ENCODE measurements at places on chromosomes 1 and 21.
A peak's percentile ranks its signal among the peaks of the same experiment; 100 is the strongest.

- no peak for DNase-seq
Observed at GRCh38 chr1:169623132-169623926, 6.6 kb downstream of the SELP start.

GRCh38 chr1:145788580-145788979 is 35.3 kb downstream of the RNF115 start:
- no peak for DNase-seq

DNA sequence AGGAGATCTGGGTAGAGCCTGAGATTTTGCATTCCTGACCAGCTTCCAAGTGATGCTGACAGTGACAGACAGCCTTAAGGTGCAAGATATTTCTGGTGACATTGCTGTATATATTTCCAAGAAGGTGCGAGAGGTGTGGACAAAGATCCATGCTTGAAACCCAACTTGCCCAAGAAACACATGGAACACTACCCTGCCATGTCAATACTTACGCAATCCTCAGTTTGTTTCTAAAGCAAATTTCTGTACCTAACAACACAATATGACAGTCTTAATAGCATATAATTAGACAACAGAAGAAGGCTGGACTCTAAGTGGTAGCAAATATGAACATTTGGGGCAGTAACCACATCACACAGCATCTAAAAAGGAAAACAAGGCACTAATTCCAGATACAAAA is 260.4 kb downstream of the DSCAM start:
- no peak for DNase-seq

- DNase-seq, result no peak
Observed at GRCh38 chr1:107149946-107150345, 9.1 kb downstream of the NTNG1 start.

DNA sequence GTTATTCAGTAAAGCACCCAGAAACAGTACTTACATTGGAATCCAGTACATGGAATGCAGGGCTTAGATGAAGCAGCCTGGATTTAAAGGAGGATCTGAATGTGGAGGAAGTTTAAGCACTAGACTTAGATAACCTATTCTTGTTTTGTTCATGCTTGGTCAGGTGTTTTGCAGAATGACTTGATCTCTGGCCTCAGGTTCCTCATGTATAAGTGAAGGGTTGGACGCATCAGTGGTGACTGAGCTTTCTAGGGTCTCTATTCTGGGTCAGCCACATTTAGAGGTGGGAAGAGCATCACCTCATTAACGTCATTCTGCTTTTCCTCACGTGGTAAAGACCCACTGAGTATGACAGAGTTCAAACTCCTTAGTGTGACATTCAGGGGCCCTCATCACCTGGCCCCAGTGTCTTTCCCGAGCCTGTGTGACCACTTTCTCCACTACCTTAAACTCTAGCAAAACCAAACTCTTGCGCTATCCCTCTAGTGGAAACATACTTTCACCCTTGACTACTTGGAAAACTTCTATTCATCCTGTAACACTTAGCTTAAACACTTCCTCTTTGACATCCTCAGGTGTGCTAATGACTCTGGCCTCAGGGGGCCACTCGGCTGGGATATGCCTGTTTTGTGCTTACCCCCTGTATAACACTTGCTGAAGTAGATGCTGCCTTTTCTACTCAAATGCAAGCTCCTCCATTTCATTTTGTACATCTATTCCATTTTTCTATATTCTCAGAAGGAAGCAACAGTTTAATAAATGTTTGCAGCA is 871 bp upstream of the ERICH3 start:
- no peak for DNase-seq

DNA sequence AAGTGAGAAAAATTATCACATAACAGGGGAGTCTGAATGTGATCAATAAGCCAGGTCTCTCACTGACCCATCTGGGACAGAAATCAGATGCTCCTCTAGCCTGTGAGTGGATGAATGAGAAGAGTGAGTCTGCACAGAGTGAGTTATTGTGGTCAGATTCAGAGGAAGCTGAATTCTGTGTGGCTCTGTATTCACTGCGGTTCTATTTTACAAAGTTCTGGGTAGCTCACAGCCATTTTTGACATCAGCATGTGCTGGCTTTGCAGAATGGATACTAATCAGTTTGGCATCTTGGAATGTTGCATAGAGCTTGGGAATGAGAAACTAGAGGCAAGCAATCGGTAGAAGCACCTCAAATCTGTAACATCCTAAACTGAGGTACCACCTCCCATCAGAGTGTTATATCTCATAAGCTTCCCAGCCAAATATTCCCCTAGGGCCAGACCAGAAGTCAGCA is 3.8 kb downstream of the COLGALT2 start:
- DNase-seq, result no peak

- DNase-seq, result no peak
Observed at GRCh38 chr1:167454304-167454893, 63.9 kb downstream of the CD247 start.

DNA sequence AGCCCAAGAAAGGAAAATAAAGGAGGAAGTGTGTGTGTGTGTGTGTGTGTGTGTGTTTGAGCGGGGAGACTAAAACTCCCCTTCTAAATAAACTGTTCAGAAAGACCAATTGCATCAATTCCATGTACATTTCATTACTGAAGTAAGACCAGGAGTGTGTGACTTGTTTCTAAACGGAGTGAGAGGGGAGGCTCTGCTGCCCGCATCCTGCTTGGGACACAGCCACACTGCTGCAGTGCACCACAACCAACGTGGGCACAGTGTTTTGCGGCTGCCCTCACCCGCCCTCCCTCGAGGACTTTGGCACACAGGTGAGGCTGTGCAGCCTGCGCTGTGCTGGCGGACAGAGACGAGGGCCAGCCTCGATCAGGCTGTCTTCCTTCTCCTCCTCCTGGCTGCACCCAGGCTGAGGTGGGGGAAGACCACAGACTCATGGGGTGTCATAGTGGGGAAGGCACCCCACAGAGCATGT is 31.0 kb upstream of the H6PD start:
- no peak for DNase-seq

GRCh38 chr1:247301176-247301540 is 30.5 kb downstream of the ZNF496 start:
- DNase-seq, result no peak

DNA sequence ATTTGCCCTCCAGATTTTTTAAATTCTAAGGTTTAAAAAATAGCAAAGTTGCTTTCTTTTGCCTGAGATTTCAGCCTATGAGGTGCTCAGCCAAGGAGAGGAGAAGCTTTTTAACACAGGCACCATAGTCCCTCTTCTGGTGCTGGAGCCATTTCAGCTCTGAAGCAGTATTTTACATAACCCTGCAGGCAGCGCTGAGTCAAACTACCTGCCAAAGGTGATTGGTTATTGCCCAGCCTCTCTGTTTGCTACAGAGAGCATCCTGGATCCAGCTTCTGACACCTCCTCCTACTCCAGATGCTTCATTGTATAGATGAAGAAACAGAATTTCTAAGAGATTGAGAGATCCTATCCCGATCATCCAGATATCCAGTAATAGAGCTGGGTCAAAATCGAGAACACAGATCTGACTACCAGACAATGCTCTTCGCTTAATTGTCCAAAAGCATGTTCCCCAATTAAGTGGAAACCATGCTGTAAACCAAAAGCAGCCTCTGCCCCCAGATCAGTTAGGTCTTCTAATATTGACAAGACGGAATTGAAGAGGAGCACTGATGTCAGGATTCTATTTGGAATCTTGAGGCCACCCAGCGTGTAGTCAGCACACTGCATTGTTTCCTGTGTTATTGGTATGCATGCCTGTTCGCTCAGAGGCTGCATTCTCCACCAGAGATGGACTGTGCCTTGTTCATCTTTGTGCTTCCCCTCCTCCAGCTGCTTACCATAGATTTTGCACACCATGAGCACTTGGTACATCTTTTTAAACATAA is 22.1 kb downstream of the RGS8 start:
- DNase-seq, result no peak

- DNase-seq, result no peak
Observed at GRCh38 chr1:99852648-99853047, 2.5 kb downstream of the AGL start.

DNA sequence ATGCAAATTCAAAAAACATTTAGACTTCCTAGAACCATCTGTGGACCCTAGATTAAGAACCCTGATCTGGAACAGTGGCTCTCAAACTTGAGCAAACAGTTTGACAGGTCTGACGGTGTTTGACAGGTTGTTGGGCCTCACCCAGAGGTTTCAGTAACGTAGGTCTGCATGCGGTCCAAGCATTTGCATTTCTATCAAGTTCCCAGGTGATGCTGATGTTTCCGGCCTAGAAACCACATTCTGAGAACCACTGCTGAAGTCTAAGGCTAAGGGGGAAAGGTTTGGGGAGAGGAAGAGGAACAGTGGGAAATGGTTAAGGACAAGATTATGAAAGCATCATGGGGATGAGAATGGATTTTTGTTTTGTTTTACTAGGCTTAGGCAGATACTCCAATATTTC is 48.6 kb downstream of the MDM4 start:
- DNase-seq, result no peak

GRCh38 chr1:44826375-44827196 is 16.5 kb downstream of the PTCH2 start:
- peak; percentile 87 for DNase-seq

GRCh38 chr1:2384941-2385481 is 6.3 kb downstream of the MORN1 start:
- DNase-seq, result peak; percentile 63

- no peak for DNase-seq
Observed at GRCh38 chr1:203538726-203539125, 44.8 kb downstream of the OPTC start.

DNA sequence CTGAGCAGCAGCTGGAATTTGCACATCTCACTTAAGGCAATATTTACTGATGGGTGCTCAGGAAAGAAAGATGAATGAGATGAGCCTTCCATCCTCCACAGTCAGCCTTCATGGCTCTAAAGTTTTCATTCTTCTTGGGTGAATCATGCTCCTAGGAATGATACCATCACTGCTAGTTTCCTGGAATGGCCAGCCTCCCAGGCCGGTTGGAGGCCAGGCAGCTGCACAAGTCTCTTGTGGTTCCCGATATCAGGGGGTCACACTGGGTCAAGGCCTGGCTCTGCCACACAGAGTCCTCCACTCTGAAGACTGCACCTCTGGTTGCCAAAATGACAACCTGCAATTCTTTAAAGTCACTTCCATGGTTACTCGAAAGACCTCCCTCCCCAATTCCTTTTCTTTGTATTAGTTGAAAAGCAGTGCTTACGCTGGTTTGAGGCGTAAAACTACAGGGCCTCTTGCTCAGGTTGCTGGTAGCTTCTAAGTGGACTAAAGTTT is 46.2 kb upstream of the PALMD start:
- no peak for DNase-seq

- no peak for DNase-seq
Observed at GRCh38 chr1:42167611-42168390, 3.3 kb upstream of the GUCA2A start.

DNA sequence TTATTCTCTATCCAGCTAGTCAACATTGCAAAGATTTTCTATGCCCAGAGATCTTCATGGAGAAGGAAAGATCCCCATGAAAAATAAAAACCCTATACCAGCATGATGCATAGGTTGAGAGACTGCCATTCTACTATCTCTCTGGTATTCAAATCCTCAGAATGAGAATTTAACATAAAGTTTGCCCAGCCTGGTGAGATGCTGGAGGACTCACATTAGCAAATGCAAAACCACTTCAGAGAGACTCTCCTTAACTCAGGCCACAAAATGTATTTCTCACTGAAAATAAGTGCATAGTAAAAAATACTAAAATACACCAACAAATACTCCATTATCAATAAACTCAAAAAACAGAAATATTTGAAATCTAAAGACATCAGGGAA is 430.0 kb upstream of the RUNX1 start:
- no peak for DNase-seq

- DNase-seq, result no peak
Observed at GRCh38 chr1:100613817-100614559, 76.0 kb downstream of the GPR88 start.

DNA sequence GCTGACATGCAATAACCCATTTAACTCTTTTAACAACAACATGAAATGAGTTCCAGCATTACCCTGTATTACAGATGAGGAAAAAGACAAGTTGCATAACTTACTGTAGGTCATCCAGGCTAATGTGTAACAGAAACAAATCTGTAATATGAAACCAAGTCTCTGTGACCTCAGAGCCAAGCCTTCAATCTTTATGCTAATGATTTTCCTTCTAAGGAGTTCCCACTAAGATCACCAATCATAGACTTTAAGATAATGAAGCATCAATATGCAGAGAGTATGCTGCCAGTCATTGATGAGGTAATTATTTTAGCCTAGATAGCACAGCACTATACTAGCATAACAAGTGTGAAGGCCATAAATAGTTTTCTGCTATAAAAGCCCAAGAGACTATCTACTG is 35.6 kb upstream of the RNPC3 start:
- DNase-seq, result no peak
